ENCODE measurements at places on chromosomes 11 and 22. TPM values are rescaled to one million over a fixed set of nuclear protein-coding genes. Genes with fewer than 3 reads are reported as not detected.

- DNase-seq, result peak; percentile 30
Measured at GRCh38 chr11:113153847-113154246, 160.5 kb upstream of the TTC12 start.

- no peak for DNase-seq
Measured at GRCh38 chr22:24806663-24807001, 621 bp downstream of the SGSM1 start.

DNA sequence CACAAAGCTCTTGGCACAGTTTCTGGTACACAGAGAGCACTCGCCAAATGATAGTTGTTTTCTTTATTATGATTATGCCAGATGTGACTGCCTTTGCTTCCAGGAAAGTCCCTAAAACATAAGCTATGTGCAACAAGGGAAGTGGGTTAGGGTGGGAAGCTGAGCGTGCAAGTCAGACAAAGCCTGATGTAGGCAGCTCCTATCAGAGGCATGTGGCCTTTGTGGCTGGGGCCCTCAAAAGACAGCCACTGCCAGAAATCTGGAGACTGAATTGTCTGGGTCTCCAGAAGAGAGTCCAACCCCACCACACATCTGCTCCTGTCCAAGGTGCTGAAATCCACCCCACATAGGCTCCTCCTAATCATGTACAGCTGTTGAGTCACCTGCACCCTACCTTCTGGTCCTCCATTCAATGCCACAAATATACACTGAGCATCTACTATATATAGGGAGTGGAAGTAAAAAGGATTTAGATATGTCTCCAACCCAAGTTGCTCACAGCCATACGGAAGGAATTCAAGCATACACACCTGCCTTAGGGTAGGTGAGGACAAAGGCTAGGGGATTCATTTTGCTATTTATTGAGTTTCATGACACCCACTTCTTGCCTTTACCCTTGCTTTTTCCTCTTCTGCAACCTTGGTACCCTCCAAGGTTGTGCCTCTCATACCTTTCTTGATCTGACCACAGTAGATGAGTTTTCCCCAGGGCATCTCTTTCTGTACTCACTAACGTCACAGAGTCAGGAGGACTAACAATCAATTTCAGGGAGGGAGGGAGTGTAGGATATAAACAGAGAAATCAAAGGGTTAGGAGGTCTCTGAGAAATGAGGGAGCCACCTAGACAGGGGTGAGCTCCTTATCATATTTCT is 12.4 kb downstream of the SEC14L3 start:
- no peak for DNase-seq

- DNase-seq, result peak; percentile 64
Measured at GRCh38 chr11:35796562-35796961, 134.0 kb downstream of the TRIM44 start.

DNA sequence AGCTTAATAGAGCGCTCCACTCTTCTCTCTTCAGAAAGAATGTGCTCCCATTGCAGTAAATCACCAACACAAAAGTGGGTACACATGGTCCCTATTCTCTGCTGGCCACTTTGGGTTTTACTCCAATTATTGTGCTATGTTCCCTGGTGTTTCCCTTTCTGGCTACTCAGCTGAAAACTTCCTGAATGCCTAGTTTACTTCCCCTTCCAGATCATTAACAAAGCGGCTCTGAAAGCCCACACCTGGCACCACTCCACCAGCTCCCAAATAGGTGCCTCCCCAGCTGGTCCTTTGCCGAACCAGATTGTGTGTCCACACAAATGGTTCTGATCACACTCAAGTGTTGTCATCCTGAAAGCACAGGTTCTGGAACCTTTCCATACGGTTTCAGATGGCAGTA is 443.7 kb downstream of the NTM start:
- no peak for DNase-seq

RIBC2 gene
- 0.39 TPM for total RNA-seq

SLC5A1 gene
- total RNA-seq, result under 0.01 TPM

GRCh38 chr11:99117603-99118002 is 96.9 kb downstream of the CNTN5 start:
- no peak for DNase-seq

APOBEC3A gene
- not detected for total RNA-seq

DNA sequence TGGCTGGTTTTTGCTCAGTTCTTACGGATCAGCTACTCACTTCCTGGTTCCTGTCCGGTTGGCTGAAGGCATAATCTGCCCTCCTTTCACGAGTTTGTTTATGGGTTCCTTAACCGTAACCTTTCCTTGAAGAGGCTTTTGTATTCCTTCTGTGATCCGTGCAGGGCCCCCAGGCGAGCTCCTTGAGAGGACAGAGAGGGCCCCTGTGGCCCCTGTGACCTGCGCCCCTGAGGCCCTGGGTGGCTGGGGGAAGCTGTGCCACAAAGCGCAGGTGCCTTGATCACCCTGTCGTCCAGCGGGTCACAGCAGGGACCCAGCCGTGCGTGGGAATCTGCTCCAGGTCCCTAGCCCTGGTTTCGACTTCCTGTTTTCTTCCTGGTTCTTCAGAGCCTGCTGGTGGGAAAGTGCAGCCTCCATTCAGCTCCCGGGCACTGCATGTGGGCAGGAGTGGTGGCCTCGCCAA is 27.8 kb upstream of the FADD start:
- peak; percentile 43 for DNase-seq

GRCh38 chr11:123304828-123305466 is 109.9 kb upstream of the CLMP start:
- DNase-seq, result no peak

PANX2 gene
- total RNA-seq, result 0.63 TPM

DNA sequence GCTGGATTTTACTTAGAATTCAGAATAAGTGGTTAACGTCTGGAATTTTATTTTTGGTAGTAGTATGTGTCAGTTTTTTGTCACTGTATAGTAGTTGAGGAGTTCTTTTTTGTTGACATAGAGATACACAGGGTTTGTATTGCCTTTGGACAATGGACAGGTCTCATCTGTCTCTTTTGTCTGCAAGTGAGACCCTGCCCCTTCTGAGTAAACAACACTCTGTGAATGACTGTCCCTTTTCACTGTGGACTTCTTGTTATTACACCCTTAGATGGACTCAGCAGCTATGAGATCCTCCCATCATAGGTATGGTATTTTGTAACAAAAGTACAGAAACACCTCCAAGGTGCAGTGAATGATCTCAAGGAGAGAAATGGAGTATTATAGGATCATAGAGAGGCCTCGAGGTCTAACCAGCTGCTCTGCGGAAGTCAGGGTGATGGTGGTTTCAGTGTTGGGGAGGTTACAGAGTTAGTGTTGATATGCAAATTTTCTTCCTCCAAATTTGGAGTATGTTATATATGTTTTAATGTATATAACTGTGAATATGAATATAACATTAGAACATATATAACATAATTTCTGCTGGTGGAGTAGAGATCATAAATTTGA is 7.8 kb downstream of the PPP6R3 start:
- no peak for DNase-seq

CTTN gene
- total RNA-seq, result 243 TPM

DNA sequence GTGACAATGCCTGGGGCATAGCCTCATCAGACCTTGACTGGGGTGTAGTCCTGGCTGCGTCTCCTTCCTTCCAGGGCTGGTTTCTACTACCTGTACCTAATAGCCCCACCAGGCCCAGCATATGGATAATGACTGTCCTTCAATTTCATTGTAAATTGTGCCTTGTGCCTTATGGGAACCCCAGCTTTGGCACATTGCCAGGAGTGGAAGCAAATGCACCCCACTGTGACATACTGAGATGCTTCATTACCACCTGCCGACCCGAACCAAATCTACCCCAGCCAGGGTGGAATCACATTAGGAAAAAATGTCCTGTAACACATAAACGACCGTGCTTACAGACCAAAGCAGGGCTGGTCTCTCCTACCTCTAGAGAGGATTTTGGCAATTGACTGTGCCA is 7.3 kb downstream of the TOP3B start:
- DNase-seq, result no peak

DNA sequence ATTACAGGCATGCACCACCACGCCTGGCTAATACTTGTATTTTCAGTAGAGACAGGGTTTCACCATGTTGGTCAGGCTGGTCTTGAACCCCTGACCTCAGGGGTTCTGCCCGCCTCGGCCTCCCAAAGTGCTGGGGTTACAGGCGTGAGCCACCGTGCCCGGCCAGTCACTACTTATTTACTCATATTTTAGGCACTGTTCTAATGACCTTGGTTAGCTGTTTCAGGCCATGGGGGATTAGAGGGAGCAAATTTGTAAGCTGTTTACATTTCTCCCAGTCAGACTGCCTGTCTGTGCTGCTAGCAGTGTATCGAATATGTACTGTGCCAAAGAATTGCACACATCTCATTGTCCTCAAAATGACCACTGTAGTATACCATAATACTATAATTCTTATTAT is 32.7 kb upstream of the PACSIN2 start:
- DNase-seq, result no peak

IFITM10 gene
- 0.39 TPM for total RNA-seq
